ENCODE measurements at places on chromosomes 3 and 15.

- no peak for DNase-seq
Measured at GRCh38 chr15:40282869-40283614, at the start of gene ANKRD63. Gene ANKRD63, minus strand, starts transcription at chr15:40283064. Its CDS starts 478 bp downstream, at chr15:40282586.

GRCh38 chr3:89372456-89372855 is 265.0 kb downstream of the EPHA3 start:
- DNase-seq, result no peak

- no peak for DNase-seq
Measured at GRCh38 chr15:81776976-81777375, 268.8 kb downstream of the MEX3B start.

DNA sequence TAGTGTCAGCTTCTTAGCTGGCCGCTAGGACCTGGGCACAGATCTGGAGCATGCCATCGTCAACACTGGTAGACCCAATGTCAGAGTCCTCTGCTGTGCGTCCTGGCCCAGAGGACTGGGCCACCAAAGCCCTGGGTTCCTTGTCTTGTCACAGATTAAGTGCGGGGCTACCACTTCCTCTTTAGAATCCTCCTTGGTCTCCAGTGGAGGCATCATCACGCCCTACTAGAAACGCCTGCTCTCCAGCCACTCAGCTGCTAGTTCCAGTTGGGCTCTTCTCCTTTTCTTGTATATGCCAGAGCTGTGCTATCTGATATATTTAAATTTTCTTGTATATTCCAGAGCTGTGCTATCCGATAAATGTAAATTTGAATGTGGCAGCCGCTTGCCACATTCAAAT is 11.2 kb downstream of the PPCDC start:
- no peak for DNase-seq

DNA sequence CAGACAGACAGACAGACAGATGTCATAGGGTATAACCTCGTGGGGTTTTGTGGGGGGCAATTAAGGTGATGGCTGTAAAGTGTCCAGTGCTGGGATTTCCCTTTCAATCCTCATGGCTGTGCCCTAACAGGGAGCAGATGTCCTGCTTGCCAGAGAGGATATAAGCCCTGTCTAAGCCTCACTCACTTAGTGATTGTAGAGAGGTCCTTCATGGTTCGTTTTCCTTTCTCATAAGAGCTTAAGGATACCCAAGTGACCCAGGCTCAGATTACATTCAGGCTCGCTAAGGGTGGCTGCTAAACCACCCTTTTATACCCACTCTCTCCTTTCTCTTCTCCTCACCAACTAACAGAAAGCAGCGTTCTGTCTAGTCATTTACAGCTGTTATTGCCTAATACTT is 19.2 kb downstream of the LYSMD2 start:
- no peak for DNase-seq

DNA sequence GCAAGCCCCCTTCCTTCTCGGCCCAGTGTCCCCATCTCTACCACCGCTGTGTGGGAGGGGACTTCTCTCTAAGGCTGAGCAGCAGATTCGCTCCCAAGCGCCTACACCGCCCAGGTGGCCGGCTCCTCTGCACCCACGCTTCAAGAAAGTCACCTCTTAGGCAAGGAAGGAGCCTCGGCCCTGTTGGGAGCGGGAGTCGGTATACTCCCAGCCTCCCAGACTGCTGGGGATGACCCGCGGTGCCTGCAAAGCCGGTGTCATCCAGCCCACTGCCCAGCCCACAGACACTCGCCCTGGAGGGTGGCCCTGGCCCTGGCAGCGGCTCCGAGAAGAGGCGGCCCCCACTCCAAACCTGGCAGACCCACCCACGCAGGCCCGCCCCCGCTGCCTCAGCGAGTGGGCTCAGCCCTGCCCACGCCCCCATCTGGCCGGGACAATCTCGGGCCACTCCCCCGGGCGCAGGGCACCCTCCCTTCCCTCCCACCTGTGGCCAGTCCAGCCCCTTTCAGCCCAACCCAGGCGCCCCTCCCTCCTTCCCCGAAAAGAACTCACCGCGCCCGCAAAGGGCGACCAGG is 396 bp downstream of the CHRNB4 start:
- DNase-seq, result no peak

GRCh38 chr3:12190832-12191231 is 32.1 kb upstream of the TIMP4 start:
- DNase-seq, result no peak

DNA sequence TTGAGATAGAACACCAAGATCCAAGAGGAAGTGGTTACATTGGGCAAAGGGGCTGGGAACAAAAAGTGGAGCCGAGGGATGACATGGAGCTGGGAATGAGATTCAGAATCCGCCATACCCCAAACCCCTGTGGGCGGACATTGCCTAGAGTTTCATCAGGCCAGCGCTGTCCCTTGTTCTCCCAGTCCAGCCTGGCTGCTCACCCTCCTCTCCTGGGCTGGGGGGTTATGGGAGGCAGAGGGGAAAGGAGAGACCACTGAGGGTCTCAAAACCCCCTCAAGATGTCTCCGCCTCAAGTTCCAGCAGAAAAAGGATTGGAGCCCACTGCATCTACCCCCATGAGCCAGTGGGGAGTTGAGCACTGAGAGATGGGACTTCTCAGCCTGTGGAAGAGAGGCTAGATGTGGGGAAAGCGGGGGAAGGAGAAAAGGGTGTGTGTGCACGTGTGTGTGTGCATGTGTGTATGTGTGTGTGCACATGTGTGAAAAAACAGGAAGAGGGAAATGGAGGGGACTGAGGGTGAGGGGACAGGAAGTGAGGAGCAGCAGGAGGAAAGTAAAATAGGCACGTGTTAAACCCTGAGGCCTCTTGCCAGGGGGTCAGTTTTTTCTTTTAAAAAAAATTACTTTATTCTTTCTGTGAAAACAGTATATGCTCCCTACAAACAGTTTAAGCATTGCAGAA is 14.3 kb downstream of the GRM2 start:
- no peak for DNase-seq

DNA sequence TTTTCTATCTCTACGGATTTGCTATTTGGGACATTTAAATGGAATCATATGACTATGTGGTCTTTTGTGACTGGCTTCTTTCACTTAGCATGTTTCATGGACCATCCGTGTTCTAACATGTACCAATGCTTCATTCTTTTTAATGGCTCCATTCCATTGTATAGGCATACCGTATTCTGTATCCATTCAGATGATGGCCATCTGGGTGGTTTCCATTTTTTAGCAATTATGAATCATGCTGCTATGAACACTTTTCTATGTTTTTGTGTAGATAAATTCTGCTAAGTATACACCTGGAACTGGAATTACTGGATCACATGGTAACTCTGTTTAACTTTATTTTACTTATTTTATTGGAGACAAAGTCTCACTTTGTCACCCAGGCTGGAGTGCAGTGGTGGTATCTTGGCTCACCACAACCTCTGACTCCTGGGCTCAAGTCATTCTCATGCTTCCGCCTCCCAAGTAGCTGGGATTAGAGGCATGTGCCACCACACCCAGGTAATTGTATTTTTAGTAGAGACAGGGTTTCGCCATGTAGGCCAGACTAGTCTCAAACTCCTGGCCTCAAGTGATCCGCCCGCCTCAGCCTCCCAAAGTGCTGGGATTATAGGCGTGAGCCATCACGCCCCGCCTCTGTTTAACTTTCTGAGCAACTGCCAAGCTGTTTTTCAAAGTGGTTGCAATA is 13.4 kb downstream of the UBP1 start:
- no peak for DNase-seq

DNA sequence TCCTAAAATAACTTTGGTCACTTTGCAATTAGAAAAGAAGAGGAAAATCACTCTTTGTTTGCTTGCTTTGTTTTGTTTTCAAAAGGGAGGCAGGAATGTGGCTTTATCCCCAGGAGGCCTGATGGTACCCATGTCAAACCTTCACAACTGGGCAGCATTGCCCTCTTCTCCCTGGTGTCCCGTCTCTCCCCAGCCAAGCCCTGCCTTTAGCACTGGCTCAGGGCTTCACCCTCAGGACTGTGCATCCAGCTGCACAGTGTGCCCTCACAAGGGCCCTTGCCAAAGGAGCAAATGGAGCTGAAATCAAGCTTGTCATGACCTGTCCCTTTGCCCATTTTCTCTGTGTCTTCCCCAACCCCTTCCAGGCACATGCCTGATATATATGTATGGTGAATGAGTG is 29.1 kb upstream of the ATP13A5 start:
- DNase-seq, result no peak

All from NAMALWA (cell line).